ENCODE measurements at places on chromosomes 2 and 18. TPM values are rescaled to one million over a fixed set of nuclear protein-coding genes. Genes with fewer than 3 reads are reported as not detected.
A peak's percentile ranks its signal among the peaks of the same experiment; 100 is the strongest.

GRCh38 chr2:195471163-195471562, 185.9 kb upstream of the SLC39A10 start:
- DNase-seq = no peak

- DNase-seq = peak; percentile 84
Measured at GRCh38 chr2:72114693-72115051, 33.0 kb downstream of the CYP26B1 start.

GRCh38 chr2:170930131-170930990, 1.3 kb downstream of the GORASP2 start:
- no peak for DNase-seq

DNA sequence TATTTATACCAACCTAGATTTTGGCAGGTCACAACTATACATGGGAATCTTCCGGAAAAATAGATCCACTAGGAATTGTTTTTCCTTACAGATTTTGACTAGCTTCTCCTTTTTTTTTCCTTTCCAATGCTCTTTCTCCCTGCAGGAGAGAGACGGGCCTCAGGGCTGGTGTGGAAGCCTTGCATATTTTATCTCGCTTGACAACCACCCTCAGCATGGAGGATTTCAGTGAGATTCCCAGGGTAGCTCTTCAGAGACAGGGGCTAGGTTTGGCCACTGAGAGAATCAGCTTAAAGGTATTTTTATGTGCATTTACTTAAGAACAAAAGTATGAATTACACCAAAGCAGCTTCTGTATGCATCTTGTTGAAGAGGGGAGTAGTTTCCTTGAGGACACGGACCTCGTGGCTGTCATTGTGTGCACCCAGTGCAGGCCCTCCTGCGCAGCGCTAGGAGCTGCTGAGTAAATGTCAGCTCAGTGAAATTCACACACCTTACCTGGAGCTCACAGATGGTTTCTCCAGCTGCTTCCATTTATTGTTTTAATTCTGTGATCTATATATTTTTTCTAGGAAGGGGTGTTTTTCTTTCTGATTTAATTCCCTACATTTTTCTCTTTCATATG, 54.4 kb downstream of the TRAPPC12 start:
- no peak for DNase-seq

GRCh38 chr2:188204824-188205223, 86.8 kb upstream of the GULP1 start:
- no peak for DNase-seq

GRCh38 chr2:104656571-104657163, 197.2 kb upstream of the POU3F3 start:
- no peak for DNase-seq

DNA sequence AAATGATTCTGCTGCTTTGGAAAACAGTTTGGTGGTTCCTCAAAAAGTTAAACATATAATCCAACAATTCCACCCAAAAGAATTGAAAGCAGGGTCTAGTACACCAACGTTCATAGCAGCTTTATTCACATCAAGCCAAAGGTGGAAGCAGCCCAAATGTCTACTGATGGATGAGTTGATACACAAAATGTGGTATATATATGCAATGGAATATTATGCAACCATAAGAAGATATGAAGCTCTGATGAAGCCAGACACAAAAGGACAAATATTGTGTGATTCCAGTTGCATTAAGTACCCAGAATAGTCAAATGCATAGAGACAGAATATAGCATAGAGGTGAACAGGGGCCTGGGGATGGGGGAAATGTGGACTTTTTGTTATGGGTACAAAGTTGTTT, 269.3 kb downstream of the METTL4 start:
- no peak for DNase-seq

MPP4 gene
- total RNA-seq = not detected

PCGF1 gene
- total RNA-seq = 13.3 TPM

NYAP2 gene
- not detected for total RNA-seq

TLX2 gene
- total RNA-seq = not detected

DSG1 gene
- 1,512 TPM for total RNA-seq

PLEKHA3 gene
- total RNA-seq = 3.4 TPM

Data from lower leg skin (tissue), 4 donors.